Epithelial cell of proximal tubule (primary cell): ENCODE measurements at places on chromosomes 12 and 14.

DNA sequence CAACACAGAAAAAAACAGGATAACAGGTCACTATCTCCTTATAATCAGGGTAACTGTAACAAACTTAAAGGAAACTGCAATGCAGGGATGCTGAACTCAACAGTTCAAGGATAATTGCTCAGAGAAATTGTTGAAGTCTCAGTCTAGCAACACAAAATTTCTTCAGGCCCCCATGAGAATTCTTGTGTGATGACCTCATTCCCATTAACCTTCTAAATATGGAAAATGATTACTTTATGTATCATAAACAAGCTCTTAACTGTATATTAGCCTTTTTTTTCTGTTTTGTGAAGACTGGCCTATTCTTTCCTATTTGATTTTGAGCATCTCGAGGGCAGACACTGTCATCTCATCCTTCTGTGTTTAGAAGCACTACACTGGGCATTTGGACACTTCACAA lies 47.1 kb downstream of the IGF1 start:
- DNase-seq = no peak

DNA sequence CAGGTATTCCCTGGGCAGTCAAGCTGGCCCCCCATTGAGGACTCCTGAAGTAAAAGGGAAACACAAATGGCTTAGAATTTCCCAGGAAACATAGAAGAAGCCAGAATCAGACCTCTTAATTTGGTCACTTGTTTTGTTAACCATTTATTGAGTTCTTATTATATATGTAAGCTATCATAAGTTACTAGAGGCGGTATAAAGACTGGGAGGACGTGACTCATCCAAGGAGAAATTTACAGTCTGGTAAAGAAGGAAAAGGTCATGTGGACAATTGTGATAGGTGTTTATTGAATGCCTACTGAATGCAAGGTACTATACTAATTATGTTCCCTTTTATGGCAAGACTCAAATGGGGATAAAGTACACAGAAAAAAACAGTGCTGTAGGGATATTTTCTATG lies 146.7 kb downstream of the DYRK2 start:
- DNase-seq = peak; percentile 20

DNA sequence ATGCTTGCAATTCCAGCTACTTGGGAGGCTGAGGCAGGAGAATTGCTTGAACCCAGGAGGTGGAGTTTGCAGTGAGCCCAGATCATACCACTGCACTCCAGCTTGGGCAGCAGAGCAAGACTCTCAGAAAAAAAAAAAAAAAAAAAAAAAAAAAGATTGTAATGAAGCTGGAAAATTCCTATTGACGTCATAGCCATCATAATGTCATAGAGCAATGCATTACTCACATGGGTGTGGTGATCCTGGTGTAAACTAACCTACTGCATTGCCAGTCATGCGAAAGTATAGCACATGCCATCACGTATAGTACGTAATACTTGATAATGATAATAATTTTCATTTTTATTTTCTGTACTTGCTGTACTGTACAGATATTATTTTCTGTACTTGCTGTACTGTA lies 42.7 kb upstream of the NID2 start:
- peak; percentile 56 for DNase-seq

DNA sequence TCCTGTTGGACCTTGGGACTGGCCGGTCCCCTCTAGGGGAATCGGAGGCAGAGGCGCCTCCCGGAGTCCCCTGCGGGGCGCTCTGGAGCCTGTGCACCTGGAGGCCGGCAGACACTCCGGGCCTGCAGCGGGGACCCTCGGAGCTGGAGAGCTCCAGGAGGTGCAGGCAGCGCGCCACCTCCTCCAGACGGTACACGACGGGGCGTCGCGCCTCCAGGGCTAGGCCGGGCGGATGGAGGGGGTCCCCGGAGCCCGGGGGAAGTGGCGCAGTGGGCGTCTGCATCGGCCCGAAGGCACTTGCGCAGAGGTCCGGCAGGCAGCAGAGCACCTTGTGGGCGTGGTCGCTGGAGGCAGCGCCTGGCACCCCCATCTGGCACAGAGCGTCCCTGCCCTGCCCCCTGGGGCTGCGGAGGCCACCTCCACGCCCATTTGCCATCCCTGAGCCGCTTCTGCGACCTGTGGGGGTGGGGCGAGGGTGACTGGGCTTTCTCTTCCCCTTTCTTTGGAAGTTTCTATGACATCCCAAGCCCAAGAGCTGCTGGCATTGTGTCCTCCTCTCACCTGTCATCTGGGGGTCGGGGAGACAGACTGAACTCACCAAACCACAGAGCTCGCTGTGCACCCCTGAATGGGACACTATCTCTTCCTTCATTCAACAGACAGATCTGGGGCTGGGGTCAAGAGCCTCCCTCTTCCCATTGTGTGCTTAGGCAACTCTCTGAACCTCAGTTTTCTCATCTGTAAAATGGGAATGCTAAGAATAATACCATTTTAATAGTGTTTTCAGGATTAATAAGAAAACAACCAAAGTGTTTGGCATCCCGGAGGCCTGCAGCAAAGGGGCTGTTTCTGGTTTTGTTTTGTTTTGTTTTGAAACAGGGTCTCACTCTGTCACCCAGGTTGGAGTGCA lies 37.5 kb upstream of the CORO1C start:
- no peak for DNase-seq

DNA sequence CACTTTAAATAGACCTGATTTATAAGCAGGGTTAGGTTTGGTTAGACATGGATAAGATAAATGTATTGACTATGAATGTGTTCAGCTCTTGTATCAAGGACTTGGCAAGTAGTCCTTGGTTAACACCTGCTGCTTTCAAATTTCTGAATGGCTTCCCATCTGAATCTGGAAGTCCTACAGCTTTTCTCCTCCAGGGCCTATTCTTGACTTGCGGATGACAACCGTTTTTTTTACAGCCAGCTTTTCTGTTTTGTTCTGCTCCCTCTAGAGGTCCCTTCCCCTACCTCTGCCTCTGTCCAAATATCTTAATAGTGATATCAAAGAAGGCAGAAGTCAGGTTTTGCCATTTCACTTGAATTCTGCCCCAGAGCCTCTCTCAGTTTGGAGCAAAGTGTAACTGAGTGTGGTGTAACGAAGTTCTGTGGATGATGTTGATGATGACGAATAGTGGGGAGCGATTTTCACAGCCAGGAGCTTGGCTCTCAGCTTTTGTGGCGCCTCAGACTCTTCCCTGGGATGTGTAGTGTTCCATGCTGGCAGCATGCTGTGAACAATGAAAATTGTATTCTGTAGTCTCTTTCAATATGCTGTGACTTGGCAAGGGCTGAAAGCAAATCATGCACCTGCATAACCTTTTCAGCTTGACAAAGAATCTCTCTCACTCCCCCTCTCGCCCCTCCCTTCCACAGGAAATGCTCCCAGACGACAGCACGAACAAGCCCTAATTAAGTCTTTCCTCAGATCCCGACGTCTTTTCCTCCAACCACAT lies 5.0 kb upstream of the SLC4A8 start:
- DNase-seq = no peak

DNA sequence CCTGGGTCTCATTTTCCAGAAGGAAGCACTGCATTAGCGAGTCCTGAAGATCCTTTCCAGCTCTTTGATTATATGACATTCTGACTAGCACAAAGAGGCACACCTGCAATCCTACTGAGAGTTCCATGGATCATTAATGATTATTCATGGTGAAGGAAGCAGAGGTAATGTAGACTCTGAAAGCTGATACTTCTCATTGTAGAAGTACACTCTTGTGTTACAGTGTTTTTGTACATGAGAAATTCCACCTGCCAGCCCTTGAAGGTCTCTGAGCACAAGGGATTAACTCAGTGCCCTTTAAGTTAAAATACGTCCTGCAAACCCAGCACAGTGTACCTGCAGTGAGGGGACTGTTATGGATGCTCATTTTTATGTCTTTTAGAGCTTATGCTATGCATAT lies 558.8 kb upstream of the FBXO33 start:
- DNase-seq = no peak

- DNase-seq = no peak
Observed at GRCh38 chr14:76583805-76584204, 177.5 kb upstream of the VASH1 start.

DNA sequence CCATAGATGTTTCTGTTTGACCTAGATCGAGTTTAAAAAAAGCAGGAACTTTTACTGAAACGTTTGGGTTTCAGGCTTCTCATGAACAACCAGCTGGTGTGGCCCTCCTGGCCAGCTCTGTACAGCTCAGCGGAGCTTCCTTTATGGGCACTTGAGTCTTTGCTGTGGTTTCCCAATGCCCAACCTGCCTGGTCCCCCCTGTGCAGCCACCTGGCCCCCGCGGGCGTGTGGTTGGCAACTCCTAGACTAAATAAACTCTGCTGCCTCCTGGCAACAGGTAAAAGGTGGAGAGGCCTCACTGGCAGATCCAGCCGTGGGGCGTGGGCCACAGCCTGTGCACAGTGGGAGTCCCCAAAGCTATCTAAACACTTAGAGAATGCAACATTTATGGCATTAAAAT lies 38.7 kb downstream of the ADGRD1 start:
- DNase-seq = no peak

- no peak for DNase-seq
Observed at GRCh38 chr14:99809360-99809759, 16.1 kb downstream of the EML1 start.

- no peak for DNase-seq
Observed at GRCh38 chr12:64600164-64600561, 10.1 kb upstream of the RASSF3 start.

GRCh38 chr12:5264006-5264405 lies 167.9 kb upstream of the NTF3 start:
- no peak for DNase-seq

GRCh38 chr12:67452119-67452805 lies 183.1 kb downstream of the CAND1 start:
- DNase-seq = no peak

DNA sequence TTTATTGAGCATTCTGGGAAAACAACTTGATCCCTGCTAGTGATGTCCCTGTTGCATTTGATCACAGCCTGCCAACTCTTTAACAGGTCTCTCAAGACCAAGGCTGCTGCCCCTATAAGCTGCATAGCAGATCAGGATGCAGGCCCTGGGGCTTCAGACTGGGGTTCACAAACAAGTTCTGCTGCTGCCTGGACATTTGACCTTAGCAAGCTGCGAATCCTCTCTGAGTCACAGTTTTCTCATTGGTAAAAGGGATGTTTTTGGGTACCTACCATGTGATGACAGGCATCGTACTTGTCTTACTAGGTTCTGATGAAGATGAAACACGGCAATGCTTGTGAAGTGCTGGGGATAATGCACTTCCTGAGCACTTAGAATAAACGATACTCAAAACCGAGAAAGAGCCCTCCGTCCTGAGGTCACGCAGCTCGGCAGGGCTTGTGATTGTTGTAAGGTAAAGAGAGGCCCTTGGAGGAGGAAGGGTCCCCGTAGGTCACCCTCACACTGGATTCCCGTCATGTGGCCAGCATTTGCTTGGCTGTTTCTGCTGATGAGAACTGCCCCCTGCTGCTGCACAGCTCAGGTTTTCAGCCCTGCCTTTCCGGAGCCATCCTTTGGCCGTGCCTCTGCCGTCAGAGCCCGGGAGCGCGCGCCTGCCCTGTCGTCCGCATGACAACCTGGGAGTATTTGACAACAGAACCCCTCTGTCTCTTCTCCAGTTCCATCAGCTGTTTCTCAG lies 39.1 kb downstream of the TSPAN9 start:
- no peak for DNase-seq

DNA sequence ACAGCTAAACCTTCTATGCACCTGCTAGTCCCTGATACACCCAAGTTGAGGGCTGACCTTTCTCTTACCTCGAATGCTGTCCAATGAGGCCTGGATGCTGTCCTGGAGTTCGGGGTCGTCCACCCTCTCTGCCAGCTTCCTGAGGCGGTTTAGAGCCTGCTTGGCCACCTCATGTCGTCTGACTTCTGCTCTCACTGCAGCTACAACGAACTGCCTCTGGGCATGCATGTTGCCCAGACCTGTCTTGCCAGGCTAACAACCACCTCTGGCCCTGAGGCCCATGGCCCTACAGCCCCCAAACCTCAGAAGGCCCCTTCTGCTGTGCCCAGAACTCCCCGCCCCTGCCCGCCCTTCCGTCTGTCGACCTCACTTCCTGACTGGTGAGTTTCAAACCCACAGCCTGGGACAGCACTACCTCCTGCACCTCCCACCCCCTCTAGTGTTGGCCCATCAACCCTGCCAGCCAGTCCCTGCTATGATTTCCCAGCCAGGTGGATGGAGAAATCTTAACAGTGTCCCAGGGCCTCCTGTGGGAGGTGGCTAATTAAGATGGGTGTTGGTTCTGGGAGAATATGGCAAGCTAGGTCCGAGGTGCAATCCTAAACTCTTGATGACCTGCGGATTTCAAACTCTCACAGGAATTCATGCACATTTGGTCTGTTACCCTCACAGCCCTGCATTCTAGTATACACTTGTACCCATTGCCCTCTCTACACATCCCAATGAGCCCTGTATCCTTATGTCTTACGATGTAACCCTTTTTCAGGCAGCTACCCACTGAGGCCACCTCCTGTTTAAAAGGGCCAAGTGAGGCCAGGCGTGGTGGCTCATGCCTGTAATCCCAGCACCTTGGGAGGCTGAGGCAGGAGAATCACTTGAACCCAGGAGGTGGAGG lies 2.7 kb upstream of the TSPAN31 start:
- no peak for DNase-seq

- DNase-seq = peak; percentile 91
Observed at GRCh38 chr14:50846226-50846880, 15.4 kb upstream of the NIN start.

DNA sequence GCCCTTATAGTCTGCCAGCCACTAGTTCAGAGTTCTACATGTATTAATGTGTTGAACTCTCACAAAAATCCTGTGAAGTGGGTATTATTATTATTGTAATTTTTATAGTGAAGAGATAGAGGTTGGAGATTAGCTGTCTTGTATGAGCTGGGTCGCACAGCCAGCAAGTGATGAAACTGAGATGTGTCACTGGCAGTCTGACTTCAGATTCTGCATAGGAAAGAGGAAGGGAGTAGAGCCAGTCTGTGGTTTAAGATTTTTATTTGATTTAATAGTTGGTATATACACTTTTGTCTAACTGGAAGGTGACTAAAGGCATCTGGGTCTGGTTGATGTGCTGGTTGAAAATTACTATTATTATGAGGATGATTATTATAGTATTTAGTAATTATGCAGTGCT lies 5.8 kb upstream of the FRS2 start:
- DNase-seq = no peak

GRCh38 chr14:90263748-90264449 lies 7.5 kb downstream of the PSMC1 start:
- no peak for DNase-seq

DNA sequence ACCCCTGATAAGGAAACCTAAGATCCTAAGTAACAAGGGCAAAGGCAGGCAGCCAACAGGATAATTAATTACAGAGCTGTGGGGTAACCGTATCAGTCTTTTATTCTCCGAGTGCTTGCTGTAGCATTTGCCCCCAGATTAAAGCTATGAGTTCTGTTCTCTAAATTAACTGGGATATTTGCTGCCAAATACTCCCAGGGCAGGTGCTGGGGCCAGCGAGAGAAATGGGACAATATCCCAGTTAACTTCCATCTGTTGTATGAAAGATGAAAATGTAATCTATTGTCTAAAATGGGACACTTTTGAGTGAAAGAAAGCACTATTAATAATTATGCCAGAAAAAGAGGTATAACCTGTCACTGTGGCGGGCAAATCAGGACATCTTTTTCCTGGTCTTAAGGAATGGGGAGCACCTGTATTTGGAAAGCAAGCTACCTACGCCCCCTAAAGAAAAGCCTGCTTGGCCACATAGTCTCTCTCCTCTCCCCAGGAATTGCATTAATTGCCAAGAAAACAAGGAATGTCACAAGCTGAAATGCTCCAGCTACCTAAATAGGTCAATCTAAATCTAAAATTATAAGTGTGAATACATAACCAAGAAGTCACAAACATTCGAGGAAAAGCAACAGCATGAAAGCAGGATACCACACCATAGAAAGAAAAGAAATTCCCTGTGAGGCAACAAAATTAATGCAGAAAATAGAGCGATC lies 26.7 kb upstream of the CFAP54 start:
- DNase-seq = no peak

GRCh38 chr12:111387747-111388323 lies 17.9 kb upstream of the SH2B3 start:
- DNase-seq = no peak
